Stimulated activated CD4-positive, alpha-beta T cell treated with anti-CD3 and anti-CD28 coated beads, Interleukin-15, amount 100 ng/mL, for 1 hour (primary cell): ENCODE measurements at places on chromosomes 6 and 20.

GRCh38 chr6:142726616-142727015, 218.4 kb downstream of the HIVEP2 start:
- DNase-seq: no peak

DNA sequence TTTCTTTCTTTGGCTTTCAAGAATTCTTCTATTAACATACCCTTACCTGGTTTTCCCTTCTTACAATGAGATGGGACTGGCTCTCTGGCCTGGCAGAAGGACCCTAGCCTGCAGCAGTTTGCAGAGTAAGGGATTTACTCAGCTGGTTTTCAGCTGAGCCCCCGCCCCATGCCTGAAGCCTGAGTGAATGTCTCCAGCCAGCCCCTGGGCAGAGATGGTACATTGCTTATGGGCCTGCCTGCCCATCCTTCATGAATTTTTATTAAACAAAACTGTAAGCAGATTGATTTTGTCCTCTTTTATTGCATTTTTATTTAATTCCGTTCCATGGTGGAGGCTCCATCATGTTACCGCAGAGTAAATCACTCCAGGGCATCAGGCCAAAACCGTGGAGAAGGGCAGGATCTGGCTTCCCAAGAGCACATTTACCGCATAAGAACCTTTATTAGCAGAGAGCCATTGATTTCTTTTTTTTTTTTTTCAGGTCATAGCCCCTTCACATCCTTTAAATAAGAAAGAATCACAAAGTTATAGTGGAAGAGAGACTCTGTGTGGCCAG, 316.2 kb downstream of the DHX35 start:
- no peak for DNase-seq

GRCh38 chr6:18349386-18349785, 37.8 kb upstream of the RNF144B start:
- no peak for DNase-seq

- no peak for DNase-seq
These were observed 83.5 kb downstream of the ADGRG6 start for GRCh38 chr6:142385352-142385751.

- DNase-seq: no peak
These were observed 544 bp upstream of the KHDC1 start for GRCh38 chr6:73263570-73263909.

DNA sequence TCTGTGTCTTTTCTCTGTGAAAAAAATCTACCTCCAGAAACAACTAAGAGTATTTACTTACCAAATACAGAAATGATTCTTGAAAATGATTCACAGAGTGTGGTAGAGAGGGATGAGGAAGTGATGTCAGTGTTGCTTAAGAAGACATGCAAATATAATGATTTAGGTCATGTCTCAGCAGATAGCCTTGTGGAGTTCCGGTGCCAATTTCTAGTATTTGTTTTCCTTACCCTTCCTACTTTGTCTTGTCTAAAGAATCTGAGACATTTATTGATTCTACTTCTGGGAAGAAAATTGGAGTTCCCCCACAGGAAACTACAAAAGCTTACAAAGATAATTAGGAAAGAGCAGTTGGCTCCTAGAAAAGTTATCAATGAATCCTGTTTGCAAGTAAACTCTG, 68.8 kb downstream of the GJA1 start:
- DNase-seq: no peak

GRCh38 chr20:56453352-56453751, 15.1 kb upstream of the RTF2 start:
- DNase-seq: no peak

DNA sequence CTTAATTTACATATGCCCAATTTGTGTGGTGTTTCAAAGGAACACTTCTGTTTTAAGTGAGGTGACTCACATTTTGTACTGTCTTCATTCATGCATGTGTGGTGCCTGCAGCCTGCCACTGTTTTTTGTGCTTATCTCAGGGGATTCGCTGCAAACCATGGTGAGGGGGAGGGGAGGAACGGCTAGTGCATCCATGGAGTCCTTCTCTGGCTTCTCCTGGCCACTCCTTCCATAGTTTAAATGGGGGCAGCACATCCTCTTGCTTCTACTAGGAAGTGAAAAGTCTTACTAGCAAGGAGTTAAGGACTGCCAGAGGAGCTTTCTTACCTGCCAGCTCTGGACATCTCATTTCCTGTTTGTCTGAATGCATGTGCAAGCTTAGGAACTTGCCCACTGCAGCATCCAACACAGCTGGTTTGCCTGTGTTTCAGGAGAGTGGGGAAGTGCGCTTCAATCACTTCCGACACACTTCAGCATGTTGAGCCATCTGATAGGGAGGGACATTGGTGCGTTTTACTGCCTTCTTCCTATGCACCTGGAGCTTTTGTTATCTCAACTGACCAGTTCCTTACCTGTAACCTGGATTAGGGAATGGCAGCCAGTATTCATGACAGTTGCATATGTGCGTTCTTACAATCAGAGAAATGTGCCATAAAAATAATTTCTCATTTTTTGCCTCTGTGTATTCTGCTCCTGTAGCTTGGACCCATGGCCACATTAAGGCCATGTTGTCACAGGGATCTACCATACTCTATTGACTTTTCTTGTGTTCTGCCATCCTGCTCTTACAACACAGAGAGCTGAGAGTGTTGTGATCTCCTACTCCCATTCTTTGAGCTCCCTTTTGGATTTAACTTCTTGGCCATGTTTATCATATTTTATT, 211.3 kb downstream of the ARID1B start:
- no peak for DNase-seq

- DNase-seq: no peak
These were observed 235.0 kb downstream of the GMPR start for GRCh38 chr6:16473184-16473907.

GRCh38 chr6:136284909-136285308, 4.7 kb downstream of the BCLAF1 start:
- DNase-seq: no peak

DNA sequence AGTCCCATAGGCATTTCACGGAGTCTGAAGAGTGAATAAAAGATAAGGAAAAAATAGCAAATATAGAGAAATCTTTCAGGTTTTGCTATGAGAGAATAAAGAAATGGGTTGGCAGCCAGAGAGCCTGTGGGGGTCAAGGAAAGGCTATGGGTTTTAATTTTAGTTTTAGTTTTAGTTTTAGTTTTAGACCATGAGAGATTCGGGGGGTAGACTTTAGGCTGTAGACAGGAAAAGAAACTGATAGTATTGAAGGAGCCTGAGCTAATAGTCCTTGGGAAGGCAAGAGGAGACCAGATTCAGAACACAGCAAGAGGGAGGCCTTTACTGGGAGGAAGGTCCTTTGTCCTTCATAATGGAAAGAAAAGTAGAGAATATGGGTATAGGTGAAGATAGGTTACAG, 19.3 kb downstream of the DOP1A start:
- DNase-seq: no peak

DNA sequence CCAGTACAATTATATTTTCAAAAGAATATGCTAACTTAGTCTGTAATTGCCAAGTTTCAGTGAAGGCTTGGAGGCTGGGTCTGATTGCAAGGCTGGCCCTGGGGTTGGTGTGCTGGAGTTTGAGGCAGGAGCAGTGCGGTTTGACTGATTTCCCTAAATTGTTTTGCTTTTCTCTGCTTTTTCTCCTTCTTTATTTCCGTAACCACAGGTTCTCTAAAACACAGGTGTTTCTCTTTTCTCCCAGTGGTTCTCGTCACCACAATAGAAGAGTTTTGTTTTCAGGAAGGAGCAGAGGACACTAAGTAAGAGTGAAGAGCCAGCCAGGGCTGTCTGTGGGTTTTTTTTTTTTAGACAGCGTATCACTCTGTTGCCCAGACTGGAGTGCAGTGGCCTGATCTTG, 8.2 kb upstream of the SNX9 start:
- DNase-seq: no peak

GRCh38 chr6:38749473-38749872, 34.4 kb downstream of the DNAH8 start:
- DNase-seq: no peak

- DNase-seq: no peak
These were observed 770 bp downstream of the KIF3B start for GRCh38 chr20:32278199-32278643.
